Activated naive CD4-positive, alpha-beta T cell treated with anti-CD3 and anti-CD28 coated beads for 36 hours (primary cell): ENCODE measurements at places on chromosomes 3 and 15.

- no peak for DNase-seq
These were observed 57.8 kb upstream of the BOC start for GRCh38 chr3:113153499-113154107.

- no peak for DNase-seq
These were observed 277.0 kb downstream of the MEX3B start for GRCh38 chr15:81768773-81769172.

- DNase-seq = no peak
These were observed 28.0 kb downstream of the TFG start for GRCh38 chr3:100737334-100737733.

DNA sequence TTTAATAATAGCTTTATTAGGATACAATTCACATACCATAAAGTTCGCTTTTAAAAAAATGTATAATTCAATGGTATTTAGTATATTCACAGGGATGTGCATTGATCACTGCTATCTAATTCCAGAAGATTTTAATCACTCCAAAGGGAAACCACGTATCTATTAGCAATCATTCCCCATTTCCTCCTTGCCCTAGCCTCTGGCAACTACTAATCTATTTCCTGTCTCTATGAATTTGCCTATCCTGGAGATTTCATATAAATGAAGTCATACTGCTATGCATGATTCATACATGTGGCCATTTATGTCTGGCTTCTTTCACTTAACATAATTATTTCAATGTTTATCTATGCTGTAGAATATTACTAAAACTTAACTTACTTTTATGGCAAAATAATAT is 32.0 kb upstream of the CASR start:
- DNase-seq = no peak

DNA sequence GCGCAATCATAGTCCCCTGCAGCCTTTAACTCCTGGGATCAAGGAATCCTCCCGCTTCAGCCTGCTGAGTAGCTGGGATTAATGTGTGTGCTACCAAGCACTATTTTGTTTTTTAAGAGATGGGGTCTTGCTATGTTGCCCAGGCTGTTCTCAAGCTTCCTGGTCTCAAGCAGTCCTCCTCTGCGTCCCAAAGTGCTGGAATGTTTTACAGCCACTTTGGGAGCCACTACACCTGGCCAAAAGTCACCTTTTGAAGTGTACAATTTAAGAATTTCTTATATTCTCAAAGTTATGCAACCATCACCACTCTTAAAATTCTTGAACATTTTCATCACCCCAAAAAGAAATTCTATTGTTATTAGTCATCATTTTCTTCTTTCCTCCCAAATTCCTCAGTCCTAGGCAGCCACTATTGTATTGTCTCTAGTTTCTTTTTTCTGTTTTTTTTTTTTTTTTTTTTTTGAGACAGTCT is 17.8 kb downstream of the CDV3 start:
- DNase-seq = no peak

- DNase-seq = no peak
These were observed 250.6 kb upstream of the LYSMD4 start for GRCh38 chr15:99983886-99984286.

DNA sequence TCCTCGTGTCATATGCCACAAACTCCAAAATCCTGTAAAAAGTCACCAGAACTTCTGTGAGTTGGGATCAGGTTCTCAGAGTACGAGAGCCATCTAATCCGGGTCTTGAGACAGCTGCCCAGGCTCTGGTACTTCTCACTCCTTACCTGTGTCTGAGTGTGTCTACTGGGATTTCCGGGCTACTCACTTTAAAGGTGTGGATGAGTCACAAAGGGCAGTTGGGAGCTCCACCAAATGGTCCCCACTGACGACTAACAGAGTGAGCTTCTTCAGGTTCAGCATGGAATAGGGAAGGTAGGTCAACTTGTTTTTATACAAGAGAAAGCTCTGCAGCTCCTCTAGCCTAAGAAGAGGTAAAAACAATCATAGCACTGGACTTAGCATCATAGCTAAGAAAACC is 29.5 kb downstream of the RTP3 start:
- DNase-seq = no peak

GRCh38 chr15:20340931-20341661 is 200.5 kb downstream of the GOLGA6L6 start:
- DNase-seq = peak; percentile 38

- DNase-seq = no peak
These were observed 2.6 kb upstream of the PLXNA1 start for GRCh38 chr3:126980266-126980811.

DNA sequence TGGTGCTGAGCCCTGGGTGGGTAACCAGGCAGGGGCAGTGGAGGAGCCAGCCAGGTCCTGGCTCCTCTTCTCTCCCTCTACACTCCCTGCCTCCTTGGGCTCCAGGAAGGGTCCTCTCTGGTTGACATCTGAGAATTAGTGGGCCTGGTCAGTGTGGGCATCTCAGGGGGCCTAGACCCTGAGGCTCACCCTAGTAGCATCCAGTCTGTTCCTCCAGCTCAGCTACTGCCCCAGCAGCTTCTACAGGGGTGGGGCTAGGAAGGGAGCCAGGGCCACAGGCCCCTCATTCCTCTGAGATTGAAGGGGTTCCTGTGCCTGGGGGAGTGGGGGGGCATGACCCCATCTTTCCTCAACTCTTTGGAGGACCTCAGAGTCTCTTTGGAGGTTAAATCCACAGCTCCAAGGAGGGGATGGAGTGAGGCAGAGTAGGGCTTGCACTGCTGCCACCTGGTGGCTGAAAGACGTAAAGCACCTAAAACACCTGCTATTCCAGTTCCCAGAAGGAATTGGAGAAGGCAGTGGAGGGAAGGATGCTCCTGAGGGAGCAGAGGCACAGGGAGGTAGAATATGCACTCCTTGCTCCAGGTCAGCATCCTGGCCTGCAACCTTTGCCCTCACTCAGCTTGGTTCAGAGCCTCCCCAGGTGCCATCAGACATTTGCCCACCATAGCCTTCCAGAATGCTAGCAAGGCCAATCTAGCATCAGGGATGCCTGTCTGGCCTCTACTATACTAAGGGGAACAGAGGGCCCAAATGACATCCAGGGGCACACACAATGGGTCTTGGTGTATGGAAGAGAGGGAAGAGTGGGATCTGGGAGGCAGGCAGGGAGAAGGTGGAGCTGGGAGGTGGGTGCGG is 25.1 kb downstream of the C3orf18 start:
- DNase-seq = peak; percentile 71

DNA sequence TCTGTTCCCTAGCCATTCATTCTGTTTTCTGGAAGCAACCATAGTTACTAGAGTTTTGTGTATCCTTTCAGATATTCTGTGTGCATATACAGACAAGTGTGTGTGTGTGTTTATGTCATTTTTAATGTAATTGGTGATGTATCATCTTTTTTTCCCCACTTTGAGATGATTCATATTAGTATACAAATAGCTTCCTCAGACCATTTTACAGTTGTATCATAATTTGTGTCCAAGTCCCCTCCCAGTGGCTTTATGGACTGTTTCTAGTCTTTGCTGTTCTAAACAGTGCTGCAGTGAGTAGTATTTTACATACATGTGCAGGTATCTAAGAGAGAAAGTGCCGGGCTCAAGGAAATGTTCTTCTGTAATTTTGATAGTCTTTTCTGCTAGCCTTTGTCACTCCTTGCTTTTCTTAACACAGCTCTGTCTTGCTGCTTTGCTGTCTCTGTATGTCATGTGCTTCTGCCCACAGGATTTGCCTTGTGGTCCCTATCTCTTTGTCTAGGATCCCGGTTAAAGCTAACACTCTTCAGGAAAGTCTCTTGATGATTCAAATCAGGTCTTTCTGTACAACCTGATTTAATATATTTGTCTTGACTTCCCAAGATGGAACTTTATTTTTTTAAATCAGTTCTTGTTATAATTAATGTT is 31.5 kb upstream of the FBXL22 start:
- no peak for DNase-seq

GRCh38 chr3:102200126-102200525 is 234.7 kb upstream of the ZPLD1 start:
- no peak for DNase-seq

DNA sequence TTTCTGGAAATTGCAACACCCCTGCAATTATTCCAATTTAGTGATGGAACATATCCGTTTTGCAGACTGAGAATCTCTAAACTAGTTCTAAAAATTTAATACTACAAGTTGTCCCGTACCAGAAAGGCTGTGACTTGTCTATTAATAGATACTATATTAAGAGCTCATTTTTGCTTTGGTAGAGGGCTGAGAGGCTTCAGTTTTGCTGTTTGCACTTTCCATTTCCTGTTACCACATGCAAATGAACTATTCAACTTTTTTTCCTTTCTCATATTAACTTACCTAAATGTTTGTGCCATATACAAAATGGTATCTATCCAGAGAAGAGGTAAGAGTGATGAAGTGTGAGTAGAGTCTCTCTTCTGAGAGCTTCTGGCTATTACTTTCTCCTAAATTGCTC is 101.5 kb upstream of the CRBN start:
- no peak for DNase-seq

- no peak for DNase-seq
These were observed 54.9 kb upstream of the MYRIP start for GRCh38 chr3:39754549-39754948.

GRCh38 chr3:134933997-134934396 is 138.9 kb downstream of the EPHB1 start:
- DNase-seq = no peak

DNA sequence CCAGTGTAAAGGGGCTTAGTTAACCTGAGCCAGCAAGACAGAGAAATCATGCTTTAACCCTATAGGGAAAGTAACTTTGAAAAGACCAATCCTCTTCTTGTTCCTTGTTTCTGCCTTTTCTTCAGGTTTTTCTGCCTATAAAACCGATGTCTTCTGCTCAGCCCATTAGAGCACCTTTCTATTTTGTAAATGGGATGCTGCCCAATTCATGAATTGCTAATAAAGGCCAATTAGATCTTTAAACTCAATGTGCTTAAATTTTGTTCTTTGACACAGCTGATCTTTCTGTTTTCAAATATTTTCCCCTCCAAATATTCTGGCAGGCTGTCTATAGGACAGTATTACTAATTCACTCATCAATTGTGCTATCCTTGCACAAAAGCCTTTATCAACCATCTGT is 33.8 kb upstream of the SPTSSB start:
- no peak for DNase-seq

- DNase-seq = no peak
These were observed 194.5 kb downstream of the LRTM1 start for GRCh38 chr3:54733106-54734006.

DNA sequence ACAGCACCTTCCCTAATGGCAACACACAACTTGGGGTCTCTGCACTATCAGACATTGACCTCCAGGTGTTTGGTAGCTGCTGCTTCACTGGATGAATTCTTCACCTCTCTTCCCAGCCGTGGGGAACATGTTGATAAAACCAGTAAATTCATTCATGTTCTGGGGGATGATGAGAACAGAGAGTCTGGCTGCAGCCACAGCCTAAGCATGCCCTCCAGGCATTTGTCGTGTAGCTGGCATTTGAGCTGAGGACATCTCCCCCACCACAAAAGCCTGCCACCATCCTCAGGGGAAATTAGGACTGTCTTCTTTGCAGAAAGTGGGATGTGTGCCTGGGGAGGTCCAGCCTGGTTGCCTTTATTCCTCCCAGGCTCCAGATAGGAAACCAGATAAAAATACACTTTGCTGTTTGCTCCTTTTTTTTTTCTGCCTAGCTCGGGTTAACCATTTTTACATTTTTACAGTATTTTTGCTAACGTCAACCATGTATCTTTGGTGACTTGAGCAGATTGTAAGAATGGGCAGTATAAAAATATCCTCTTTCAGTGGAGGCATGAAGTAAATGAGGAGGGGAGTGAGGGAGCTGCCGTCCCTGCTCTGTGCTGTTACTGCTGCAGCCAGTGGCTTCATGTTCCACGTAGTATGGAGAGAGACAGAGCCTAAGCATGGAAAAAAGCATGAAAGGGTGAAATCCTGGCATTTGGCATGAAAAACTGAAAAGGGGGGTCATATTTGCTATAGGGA is 444.0 kb downstream of the EPHB1 start:
- DNase-seq = no peak
